ENCODE measurements at places on chromosomes 11 and 22.

DNA sequence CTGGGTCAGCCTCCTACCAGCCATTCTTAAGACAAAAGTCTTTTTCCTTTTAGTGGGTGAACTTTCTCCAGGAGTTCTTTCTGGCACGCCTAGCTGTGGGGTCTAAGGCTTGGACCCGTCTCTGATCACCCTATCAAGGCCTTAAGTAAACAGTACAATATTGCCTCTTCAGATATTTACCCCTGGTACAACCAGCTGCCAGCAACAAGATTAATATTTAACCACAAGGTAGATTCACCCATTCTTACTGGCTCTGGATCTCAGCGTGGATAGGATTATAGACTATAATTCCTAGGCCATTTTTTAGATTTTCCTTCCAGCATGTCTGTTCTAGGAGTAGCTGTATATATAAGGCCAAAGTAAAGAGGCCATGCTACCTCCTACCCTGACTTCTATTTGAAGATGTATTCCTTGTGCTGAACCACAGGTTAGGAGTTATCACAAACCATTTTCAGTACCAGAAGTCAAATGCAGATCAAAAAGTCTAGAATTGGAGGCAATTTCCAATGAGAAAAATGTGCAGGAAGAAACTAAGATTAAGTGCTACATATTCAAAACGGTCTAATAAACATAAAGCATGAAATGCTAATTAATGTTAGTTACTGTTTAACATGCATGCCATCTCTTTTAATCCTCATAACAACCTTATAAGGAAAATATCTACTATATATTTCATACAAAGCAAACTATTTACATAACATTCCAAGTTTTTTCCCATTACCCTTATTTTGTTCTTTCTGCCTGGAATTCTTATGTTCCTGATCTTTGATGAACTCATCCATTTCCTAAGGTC, 110.0 kb upstream of the SYN3 start:
- no peak for DNase-seq

DNA sequence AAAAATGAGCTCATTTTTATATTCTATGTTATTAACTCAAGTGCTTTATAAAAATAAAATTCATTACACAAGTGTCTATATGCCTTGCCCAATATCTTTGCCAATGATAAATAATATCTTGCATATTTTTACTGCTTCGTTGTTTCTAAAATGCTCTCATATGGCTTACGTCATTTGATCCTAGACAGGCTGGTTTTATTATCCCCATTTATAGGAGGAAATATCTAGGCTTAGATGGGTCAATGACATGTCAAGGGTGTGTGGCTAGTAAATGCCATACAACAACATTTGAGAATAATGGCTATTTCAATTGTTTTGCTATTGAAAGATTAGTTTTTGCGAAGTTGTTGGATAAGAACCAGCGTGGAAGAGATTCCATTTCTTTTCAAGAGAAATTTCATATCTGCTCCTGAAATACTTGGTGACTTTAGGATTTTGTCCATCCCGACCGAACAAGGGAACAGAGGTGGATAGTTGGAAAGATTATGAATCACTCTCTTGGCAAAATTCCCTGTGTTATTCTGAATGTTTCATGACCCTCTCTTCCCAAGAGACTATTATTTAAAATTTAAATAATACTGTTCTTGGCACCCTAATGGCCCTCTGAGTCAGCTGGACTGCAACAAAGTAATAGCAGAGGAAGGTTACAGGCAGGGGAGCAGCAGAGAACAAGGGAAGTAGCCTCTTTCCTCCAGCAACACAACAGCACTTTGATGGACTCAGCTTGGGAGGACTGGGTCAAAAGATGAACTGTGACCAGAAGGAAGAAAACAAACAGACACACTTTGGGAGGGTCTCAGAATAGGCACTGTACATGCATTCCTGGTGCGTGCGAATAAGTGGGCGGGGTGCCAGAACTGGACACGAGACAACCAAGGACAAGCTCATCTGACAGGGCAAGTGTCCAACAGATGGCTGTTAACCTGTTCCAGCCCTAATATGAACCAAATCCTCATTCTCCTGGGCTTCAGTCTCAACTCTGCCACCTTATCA, 94.5 kb downstream of the ME3 start:
- no peak for DNase-seq

- no peak for DNase-seq
Measured at GRCh38 chr11:69312453-69313404, 18.8 kb downstream of the MYEOV start.

DNA sequence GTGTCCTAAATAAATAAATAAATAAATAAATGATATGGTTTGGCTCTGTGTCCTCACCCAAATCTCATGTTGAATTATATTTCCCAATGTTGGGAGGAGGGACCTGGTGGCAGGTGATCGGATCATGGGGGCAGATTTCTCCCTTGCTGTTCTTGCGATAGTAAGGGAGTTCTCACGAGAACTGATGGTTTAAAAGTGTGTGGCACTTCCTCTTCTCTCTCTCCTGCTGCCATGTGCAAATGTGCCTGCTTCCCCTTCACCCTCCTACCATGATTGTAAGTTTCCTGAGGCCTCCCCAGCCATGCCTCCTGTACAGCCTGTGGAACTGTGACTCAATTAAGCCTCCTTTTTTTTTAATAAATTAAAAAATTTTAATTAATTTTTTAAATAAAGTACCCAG, 138.2 kb downstream of the FBXO7 start:
- DNase-seq, result no peak

DNA sequence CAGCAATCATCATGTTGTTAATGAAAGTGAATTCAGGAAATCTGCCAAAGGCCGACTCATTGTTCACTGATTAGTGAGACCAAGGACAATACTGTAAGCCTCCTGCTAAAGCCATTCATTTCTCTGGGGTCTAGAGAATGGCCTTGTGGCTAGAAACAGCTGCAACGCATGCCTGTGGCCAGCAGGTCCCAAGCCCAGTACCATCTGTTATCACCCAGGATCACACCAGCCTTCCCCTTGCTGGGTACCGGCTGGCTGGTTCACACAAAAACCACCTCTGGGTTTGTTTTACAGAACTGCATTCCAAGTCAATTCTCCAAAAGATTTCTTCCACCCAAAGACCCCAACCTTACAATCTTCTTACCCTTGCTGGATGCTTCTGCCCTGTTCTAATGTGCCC, 1.1 kb downstream of the PLAAT5 start:
- DNase-seq, result no peak

DNA sequence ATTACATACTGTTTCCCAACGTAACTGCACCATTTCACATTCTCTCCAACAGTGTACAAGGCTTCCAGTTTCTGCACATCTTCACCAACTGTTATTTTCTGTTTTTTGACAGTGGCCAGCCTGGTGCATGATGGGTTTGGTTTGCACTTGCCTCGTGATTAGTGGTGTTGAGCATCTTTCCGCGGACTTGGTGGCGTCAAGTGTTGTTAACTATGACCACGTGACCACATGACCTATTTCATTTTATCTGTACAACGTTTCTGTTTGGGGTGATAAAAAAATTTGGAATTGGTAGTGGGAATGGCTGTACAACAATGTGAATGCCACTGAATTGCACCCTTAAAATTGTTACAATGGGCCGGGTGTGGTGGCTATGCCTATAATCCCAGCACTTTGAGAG, 2.5 kb upstream of the YPEL1 start:
- DNase-seq, result no peak

- DNase-seq, result no peak
Measured at GRCh38 chr22:27097506-27097905, 440.1 kb downstream of the MIAT start.

- DNase-seq, result no peak
Measured at GRCh38 chr22:47298017-47298785, 535.8 kb downstream of the TBC1D22A start.

- no peak for DNase-seq
Measured at GRCh38 chr11:12421386-12421785, 44.0 kb downstream of the PARVA start.

DNA sequence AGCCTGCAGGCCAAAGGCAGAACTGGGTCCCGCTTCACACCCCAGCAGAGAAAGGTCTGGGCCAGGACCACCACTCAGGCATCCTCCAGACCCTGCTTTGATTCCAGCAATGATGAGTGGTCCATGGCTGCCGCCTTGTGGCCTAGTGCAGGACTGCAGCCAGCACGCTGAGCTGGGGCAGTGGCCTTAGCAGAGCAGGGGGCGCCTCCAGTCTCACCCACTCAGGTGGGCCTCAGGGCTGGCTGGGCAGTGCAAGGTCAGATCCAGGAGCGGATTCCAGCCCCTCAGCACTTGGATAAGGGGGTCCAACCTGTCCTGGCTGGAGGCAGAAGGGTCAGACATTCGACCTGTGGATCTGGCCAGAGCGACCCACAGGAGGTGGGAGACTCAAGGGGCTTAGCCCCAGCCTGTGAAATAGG, 9.6 kb upstream of the PDE2A start:
- peak; percentile 52 for DNase-seq

DNA sequence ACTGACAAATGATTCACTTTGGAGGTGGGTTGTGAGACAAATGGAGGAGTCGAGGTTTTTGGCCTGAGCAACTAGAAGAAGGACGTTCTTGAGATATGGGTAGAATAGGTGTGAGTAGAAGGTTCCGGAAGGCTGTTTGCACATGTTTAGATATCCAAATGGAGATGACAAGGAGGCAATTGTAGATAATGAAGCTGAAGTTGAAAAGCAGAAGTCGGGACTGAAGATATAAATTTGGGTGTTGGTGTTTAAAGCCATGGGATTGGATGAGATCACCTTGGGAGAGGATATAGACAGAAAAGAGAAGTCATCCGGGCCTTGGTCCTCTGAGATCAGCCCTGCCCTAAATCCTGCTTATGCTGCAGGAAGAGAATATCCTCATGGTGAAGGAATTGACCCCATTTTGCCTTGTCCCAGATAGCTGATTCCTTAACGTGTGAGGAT, 75.5 kb upstream of the CD44 start:
- no peak for DNase-seq

DNA sequence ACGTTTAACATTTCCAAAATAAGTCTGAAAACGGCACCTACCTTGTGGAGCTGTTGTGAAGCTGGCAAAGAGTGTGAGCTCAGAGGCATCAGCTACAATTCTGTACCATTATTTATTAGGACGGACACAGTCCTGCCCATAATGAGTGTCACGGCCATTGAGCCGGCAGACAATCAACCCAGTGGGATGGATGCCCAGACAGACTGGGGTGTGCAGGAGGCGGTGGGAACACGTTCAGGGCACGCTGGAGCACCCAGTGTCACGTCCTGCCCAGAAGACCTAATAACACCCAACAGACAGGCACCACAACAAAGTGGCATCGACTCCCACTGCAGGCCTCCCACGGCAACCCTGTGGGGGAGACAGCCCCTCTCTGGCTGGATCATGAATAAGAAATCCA, 34.5 kb downstream of the TPST2 start:
- no peak for DNase-seq

DNA sequence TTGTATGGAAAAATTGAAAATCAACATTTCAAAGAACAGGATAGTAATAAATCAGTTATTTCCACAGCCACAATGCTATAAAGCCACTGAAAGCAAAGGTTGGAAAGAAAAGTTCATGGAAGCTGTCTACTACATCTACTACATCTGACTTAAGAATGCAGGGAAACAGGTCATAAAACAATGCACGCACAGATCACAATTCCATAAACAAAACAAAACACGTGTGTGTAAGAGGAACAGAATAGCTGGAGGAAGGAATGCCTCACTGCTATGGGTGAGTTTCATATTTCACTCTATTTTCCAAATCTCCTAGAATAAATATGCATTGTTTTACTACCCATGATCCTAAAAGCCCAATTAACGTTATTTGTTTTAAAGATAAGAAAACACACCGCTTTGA, 66.3 kb downstream of the NCAPD3 start:
- DNase-seq, result no peak

- DNase-seq, result no peak
Measured at GRCh38 chr11:10485646-10486045, 30.6 kb downstream of the AMPD3 start.

DNA sequence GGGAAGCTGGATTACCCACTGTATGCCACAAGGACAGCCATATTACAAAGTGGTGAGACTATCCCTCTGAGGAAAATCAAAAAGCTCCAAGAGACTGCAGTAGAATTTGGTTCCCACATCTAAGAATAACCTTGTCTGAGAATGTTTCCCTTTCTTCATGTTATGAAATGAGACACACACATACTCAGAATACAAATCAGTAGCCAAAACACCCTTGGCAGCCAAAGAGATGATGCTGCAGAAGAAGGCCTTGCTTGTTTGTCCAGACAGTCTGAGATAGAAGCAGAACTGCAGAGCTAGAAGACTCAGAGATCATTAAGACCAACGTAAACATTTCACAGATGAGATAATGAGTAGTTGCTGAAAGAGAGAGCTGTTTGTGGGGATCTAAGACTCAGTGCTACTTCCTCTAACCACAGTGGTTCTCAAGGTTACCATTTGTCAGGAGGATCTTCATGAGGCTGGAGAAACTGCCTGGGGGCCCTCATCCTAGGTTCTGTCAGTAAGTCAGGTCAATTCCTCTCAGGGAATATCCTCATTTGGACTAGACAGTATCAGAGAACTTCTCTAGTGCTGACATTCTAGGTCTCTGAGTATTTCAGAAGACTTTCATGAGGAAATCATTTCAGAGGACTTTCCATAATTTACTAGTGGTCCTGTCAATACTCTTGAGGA, 38.9 kb downstream of the RELT start:
- no peak for DNase-seq

GRCh38 chr11:88360141-88360540, 22.6 kb upstream of the CTSC start:
- DNase-seq, result no peak

- no peak for DNase-seq
Measured at GRCh38 chr11:8368194-8368593, 104.5 kb upstream of the LMO1 start.

DNA sequence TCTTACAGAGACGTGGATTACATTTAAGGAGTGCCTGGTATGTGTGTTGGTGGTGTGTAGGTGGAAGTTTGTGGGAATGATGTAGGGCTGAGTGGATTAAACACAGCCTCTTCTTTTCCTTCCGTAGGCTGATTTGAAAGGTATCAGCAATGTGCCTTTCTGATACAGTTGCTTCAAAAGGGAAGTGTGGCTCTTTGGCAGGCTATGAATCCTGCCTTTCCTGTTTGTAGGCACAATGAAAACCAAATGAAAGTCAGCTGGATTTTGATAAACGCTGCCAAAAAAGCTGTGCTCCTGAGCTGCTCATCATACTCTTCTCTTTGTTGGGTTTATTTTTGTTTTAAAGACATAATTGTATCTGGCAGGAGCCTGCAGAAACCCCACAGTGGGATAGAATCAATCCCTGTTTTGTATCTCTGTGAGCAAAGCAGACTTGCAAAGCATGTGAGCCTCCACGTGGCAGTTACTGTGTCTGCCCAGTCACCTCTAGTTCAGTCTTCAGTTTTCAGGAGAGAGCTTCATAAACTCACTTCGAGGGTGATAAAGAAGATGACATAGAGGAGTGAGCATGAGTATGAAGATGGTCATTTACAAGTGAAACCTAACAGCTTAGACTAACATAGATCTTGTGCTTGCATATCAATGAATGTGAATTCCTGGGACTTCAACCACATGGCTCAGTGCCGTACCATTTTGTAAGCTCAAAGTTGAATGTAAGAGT, 655.7 kb upstream of the KIRREL3 start:
- DNase-seq, result no peak

DNA sequence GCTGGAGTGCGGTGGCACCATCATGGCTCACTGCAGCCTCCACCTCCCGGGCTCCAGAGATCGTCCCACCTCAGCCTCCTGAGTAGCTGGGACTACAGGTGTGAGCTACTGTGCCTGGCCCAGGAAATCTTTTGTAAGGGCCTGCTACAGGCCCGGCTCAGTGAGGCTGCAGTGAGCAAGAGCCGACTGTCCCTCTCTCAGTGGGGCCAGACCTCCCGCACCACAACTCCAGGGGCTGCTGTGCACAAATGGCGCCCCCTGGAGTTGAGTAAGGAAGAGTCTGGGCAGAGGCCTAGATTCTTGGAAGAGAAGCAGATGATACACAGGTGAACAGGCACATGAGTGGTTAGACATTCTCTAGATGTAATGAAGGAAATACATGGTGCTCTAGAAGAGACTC, 7.0 kb downstream of the SERHL2 start:
- no peak for DNase-seq

All from stimulated activated CD4-positive, alpha-beta T cell treated with anti-CD3 and anti-CD28 coated beads, Interleukin-12 subunit alpha, Interleukin-12 subunit beta, amount 100 ng/mL, for 48 hours (primary cell).